Stimulated activated CD8-positive, alpha-beta memory T cell treated with anti-CD3 and anti-CD28 coated beads, Interleukin-15, amount 100 ng/mL, for 48 hours (primary cell): ENCODE measurements at places on chromosomes 12 and 14.

DNA sequence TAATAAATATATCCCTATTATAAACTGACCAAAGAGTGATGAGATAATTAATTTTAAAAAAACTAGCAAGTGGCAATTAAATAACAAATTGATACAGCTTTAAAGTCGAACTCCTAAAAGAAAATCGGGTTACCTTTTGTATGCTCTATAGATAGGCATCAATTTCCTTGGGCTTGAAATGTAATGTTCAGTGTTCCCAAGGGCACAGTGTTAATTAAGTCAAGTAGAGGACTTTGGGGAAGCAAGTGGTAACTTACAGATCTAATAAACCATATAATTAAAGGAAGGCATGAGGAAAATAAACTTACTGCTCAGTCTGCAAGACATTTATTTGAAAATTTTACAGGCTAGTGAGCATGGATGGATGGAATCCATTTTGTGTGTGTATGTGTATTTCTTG lies 220.9 kb downstream of the FSCB start:
- DNase-seq = no peak

DNA sequence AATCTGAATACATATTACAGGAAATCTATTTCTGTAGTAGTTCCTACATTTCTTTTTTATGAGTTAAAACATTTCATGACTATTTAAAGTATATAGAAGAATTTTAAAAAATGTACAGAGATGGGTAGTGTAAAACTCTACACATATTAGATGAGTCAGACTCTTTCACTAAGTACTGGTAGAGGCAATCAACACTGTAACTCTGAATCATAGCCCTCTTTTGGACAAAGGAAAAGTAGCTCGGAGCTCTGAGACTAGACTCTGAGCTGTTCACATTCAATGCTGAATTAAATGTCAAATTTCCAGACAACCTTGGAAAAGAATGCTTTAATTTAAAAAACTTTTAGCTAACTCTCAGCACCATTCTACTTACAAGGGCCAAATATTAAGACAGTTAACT lies 3.4 kb downstream of the PTCSC3 start:
- no peak for DNase-seq

GRCh38 chr12:110697236-110697635 lies 8.3 kb upstream of the HVCN1 start:
- DNase-seq = no peak

DNA sequence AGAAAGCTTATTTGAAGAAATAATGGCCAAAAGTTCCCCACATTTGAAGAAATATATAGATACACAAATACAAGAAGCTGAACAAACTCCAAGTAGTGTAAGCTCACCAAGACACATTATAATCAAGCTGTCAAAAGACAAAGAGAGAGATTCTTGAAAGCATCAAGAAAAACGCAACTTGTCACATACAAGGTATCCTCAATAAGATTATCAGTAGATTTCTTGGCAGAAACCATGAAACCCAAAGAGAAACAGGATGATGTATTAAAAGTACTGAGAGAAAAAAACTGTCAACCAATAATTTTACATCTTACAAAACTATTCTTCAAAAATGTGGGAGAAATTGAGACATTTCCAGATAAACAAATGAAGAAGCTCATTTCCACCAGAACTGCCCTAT lies 250.6 kb upstream of the ARID2 start:
- no peak for DNase-seq

- DNase-seq = no peak
These were observed 5.7 kb upstream of the SYNE3 start for GRCh38 chr14:95522116-95522515.

- no peak for DNase-seq
These were observed 1.1 kb upstream of the RHOF start for GRCh38 chr12:121794534-121795033.

DNA sequence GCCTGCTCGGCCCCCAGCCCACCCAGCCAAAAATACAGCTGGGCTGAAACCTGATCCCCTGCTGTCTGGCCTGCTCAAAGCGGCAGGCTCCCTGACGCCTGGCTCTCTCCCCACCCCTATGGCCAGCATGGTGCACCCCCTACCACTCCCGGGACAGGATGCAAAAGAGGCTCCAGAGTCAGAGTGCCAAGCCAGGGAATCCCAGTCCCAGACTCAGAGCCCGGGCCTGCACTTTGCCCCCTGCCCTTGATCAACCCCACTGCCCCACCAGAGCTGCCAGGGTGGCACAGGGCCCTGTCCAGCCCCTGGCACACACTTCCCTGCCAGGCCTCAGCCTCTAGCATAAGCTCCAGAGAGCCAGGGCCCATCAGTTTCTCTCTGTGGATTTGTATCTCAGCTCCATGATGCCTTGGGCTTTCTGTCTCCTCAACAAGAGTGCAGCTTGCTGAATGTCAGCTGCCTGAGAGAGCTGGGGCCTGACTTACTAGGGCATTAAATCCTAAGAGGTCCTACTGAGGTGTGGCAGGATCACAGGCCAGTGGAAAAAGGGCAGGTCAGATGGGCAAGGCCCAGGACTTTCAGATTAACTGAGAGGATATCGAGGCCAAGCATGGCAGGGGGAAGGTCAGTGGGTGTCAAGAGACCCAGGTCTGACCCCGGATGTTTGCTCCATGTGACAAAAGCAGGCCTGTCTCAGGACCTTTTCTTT lies 13.9 kb downstream of the ACVRL1 start:
- no peak for DNase-seq

- no peak for DNase-seq
These were observed 119.9 kb upstream of the PZP start for GRCh38 chr12:9328065-9328464.

DNA sequence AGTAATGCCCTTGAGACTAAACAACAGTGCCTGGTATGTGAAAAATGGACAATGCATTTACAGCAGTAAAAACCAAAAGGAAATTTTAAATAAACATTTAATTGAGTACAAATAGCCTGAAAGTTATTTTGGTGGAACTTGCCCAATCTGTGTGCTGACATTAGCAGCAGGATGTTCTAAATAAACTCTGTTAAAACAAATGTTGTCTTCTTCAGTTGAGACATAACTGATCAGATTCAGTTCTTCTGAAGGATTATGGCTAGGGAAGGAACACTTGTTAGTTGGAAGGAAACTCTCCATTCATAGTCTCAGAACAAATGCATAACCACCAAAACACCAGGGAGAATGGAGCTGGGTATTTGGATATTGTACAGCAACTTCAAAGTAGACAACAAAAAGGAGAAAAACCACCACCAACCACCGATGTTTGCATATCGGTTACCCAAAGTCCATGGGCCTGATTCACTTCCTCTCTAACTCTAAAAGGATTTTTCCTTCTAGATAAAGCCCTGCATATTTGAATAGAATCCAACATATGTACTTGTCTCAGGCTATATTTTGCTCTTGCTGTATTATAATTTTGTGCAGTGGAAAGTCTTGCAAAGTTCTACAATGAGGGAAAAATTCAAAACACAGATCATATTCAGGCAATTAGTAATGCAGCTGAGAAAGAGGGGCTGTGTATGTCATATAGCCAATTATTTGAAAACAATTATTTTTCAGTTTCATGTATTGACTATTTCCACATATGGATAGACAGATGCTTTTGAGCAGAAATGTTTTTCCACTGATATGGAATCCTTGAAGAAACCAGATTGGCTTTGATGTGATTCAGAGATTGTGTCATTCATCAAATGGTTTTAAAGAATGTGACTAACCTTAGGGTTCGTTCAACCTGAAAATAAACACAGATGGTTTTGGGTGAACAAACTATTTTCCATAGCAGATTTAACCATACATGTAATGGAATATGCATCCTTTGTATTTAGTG lies 152.2 kb upstream of the BMP4 start:
- DNase-seq = no peak

GRCh38 chr12:101173197-101173749 lies 36.8 kb downstream of the SLC5A8 start:
- no peak for DNase-seq

DNA sequence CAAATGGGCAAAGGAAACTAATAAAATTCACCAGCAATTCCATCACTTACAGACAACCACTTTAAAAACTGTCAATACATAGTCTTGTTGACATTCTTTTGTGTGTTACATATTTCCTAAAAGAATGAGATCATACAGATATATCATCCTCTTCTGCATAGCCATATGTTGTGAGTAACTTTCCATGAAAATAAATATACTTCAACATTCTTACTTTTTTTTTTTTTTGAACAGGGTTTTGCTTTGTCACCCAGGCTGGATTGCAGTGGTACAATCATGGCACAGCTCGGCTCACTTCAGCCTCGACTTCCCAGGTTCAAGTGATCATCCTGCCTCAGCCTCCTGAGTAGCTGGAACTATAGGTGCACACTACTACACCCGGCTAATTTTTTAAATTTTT lies 20.9 kb downstream of the ZC2HC1C start:
- no peak for DNase-seq

DNA sequence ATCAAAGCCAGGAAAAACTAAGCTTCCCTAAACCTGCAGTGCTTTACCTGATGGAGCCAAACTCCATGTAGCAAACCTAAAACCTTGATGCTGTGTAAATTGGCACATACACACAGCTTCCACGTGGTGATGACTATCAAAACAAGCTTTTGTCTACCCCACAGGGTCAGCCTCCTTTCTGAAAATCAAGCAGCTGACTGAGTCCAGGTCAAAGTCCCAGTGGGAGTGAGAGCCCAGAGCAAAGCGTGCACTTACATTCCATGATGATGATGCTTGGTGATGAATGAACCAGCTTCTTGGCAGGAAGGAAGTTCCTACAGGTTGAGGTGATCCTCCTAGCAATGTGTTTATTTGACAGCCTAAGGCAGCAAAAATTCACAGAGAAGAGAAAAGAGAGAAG lies 630.0 kb upstream of the TBX3 start:
- DNase-seq = no peak

DNA sequence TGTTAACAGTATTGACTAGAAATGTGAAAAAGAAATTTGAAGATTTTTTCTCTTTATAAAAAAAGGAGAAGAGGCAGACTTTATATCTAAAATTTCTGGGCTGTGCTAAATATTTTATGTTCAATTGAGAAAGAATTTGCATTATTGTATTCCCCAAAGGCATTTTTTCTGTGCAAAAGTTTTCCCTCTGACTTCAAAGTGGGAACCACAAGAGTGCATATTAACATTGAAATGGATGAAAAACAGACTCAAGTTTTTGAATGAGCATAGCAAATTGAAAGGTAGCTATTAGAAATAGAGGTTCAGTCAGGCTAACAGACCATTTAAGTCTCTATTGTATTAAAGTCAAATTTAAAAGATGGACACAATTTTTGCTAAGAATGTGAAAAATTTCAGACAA lies 95.2 kb downstream of the RASSF9 start:
- no peak for DNase-seq

- DNase-seq = no peak
These were observed 14.5 kb upstream of the LDHB start for GRCh38 chr12:21672146-21672545.

DNA sequence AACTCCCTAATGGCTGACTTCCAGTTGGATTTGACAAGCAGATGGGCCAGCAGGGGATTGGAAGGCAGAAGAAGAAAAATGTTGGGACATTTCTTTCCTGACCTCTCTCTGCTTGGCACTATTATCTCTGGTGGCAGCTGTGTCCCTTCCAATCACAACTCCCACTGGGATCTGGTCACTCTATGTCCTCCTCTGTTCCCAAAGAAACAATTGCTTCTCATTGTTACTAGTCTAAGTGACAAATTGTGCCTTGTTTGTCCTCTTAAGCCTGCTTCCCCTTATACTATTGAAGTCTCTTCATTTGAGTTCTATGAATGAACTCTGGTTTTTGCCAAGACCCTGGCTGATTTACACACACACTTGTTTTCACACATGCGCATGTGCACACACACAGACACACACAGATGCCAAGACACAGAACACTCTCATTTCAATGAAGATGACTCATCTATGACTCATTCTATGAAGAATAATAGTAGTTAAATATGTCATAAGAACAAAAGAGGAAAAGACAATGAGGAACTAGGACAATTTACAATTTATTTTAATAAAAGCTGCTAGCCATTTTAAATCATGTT lies 83.0 kb upstream of the FAR2 start:
- no peak for DNase-seq
